ENCODE measurements at places on chromosomes 7 and 10.
A peak's percentile ranks its signal among the peaks of the same experiment; 100 is the strongest.

DNA sequence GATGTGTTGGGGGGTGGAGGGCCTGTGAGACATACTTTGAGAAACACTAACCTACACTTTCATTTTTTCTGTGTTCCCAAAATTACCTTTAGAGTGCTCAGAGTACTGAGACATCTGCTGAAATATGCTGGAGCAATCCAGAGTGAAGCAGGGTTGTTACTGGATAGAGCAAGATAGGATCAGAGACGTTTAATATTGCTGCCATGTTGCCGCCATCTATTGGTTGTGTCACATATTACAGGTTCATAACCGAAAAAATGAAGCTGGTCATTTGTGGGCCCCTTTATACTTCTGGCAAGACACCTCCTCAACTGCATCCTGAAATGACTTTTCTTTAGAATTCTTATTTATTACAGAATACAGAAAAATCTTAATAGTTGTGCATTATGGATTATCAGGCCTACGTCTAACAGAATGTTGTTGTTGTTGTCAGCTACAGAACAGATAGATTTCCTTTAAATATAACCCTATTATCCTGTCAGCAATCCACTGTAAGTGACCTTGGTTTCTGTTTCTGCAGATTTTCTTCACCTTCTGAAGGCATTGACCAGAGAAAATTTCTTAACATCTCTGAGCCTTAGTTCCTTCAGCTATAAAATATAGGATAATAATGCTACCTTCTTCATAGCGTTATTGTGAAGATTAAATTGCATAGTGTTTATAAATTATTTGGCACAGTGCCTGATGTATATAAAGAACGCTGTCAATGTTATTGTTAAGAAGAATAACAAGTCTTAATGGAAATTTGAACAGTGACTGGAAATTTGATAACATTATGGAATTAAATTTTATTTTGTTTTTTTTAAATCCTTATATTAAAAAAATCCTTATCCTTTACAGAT lies 16.2 kb upstream of the DLD start:
- no peak for DNase-seq

DNA sequence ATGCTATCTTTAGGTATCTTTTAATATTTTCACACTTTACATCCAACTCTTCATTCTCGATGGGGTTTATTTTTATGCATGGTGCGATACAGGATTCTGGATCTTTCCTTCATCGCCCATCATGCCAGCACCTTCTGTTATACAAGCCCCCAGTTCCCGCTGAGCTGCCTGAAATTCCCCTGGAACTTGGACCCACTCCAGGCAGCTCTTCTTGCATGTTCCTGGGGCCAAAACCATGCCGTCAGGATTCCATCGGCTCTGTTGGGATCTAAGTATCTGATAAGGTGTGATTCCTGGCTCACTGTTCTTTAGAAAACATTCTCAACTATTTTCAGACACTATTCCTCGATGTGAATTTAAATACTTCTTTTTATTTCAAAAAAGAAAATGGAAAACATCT lies 40.5 kb upstream of the PPP2R2D start:
- no peak for DNase-seq

GRCh38 chr10:75042292-75042974 lies 69.0 kb upstream of the SAMD8 start:
- no peak for DNase-seq

DNA sequence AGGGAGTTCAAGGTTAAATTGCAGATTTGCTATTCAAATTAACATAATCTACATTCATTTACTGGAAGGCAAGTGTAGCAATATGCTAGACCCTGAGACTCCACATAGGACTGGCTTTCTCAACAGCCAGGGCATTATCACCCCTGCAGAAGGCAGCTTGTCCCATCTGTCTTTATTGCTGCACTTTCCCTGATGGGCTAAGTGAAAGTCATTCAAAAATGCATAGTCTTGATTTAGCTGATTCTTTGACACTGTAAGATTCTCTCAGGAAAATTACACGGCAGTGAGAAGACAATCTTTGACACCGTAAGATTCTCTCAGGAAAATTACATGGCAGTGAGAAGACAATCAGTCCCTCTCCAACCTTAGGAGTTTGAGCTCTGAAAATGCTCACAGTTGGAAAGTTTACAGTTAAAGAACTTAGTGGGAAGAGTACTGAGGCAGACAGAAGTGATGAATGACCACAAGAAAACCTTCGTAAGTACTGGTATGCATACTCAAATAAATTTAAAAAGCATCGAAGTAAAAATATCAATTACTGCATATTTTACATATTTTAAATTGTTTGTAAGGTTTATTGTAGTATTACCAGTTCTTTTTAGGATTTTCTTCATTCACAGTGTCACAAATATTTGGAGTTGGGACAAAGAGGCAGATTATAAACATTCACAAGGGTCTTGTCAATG lies 88.9 kb downstream of the RAPGEF5 start:
- no peak for DNase-seq

- no peak for DNase-seq
Measured at GRCh38 chr7:21338728-21339164, 89.1 kb upstream of the SP4 start.

DNA sequence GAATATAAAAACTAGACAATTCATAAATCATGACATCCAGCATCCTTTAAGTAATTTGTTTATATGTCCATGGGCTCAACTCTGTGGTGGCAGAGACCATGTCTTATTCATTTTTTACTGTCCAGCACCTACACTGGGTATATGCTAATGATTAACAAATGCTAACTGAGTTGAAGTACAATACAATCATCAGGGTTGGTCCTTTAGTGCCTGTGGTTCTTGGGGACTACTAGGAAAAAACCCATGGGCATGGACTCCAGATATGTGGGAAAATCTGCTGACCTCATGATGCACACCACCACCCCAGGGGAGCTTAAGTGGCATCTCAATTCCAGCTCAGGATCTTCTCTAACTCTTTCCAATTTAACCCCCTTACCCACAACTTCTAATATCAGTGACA lies 85.3 kb upstream of the YAE1 start:
- no peak for DNase-seq

- no peak for DNase-seq
Measured at GRCh38 chr10:132539894-132540293, 2.3 kb downstream of the INPP5A start.

GRCh38 chr10:121593281-121594075 lies 4.8 kb downstream of the FGFR2 start:
- DNase-seq = peak; percentile 38

- DNase-seq = no peak
Measured at GRCh38 chr10:124668517-124669051, 75.6 kb downstream of the FAM53B start.
